ENCODE measurements at places on chromosomes 6 and 20.

GRCh38 chr20:19730706-19731105 lies 27.4 kb upstream of the RIN2 start:
- no peak for DNase-seq

GRCh38 chr20:4453359-4453758 lies 268.4 kb upstream of the PRND start:
- no peak for DNase-seq

DNA sequence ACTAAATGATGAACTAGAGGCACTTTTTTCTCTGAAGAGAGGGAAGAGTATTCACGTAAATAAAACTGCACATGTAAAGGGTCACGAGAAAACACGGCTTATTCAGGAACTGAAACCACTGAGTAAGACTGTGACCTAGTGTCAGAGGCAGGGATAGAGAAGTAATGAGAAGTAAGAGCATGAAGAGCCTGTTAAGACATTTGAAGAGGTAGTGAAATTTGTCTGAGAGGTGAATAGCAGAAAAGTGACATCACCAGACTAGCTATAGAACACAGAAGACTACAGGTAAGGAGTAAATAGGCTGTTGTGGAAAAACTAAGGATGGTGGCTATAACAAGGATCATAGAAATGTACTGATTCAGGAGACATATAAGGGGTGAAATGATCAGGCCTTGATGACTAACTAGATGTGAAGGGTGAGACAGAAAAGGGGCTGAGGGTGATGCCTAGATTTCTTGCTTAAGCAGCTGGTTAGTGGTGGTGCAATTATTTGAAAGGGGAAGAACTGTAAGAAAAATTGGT lies 76.8 kb downstream of the REV3L start:
- DNase-seq: no peak

- DNase-seq: no peak
Measured at GRCh38 chr6:12232339-12232738, 57.8 kb upstream of the EDN1 start.

DNA sequence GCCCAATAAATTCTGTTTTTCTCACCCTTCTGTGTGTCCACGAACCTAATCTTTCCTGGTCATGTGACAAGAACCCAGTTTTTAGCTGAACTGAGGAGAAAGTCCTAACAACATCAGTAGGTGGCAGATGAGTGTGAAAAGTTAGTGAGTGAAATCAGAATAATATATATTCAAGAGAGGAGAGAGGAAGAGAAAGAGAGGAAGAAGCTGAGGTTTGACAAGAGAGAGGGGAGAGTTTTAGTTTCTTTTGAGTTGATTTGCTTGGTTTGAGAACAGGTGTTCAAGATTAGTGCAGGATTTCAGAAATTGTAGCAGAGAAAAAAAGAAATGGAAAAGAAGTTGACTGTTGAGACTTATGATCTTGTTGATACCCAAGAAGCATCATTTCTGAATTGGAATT lies 930.5 kb upstream of the FLRT3 start:
- DNase-seq: no peak

GRCh38 chr6:108118810-108119768 lies 44.5 kb upstream of the OSTM1 start:
- no peak for DNase-seq

DNA sequence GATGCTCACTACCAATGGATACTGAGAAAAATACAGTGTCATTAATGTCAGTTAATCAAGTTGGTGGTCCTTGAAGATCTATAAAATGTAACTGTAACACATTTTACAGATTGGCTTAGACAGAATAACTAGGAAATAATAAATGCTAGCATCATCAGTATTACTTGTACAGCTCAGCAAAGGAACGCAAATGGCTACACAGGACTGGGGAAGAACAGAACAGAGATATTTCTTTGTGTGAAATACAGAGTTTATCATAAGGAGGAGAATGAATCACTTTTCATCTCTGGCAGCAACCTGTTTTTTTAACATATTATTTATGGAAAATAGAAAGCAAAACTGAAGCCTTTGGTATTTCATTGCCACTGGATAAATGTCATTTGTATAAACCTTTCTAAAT lies 8.2 kb upstream of the QKI start:
- DNase-seq: no peak

- DNase-seq: no peak
Measured at GRCh38 chr6:89045011-89045387, 35.6 kb upstream of the PNRC1 start.

DNA sequence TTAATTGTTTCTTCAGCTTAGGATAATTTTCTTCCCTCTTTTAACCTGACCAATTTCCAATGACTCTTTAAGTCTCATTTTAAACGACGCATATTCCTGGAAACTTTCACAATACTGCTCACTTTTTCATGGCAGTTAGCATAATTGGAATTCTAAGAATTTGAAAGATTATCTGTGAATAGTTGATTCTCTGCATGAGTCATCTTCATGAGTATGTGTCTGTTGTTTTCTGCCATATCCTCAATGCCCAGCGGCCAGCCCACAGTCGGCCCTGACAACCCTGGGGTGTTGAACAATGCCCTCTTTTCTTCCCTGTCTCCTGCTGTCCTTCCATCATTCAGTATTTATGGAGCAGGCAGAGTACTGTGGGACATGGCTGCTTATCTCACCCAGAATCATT lies 554.2 kb downstream of the CDH26 start:
- peak; percentile 16 for DNase-seq

- no peak for DNase-seq
Measured at GRCh38 chr6:106165885-106166485, 79.8 kb downstream of the PRDM1 start.

DNA sequence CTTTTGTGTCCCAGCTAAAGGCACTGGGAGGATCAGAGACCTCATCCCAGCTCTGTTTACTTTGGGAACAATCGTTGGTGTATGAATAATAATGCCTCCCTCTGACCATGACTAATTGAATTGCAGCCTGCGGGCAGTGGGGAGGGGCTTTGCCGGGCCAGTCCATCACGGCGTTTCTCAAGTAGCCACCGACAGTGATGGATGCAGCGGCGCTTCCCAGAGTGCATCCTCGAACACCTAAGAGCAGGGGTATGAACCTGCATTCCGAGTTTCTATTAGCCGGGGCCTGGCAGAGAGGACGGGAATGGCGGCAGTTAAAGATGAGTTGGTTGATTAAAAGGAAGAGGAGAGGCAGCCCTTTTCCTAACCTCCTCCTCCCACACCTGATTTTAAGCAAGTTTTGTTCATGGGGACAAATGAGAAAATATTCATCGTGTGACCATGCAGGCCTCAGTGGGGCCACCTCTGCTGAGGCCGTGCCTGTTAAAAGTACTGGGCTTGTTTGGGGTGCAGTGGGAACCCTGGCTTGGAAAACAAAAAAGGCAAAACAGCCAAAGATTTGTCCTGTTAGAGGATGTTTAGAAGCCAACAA lies 154.1 kb downstream of the FOXA2 start:
- no peak for DNase-seq

GRCh38 chr20:38227420-38228360 lies 32.8 kb downstream of the KIAA1755 start:
- no peak for DNase-seq

DNA sequence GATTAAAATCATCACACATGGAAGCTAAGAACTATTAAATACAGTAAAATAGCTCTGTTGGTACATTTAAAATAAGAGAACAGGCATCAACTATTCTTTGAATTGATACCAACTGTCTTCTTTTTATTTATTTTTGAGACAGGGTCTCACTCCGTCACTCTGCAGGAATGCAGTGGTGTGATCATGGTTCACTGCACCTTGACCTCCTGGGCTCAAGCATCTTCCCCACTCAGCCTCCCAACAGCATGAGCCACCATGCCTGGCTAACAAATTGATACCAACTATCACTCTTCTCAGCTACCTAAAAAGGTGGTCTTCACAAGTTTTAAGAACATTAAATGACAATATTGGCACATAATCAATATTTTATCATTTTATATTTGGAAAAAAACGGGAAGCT lies 7.8 kb upstream of the PNISR start:
- no peak for DNase-seq

- DNase-seq: no peak
Measured at GRCh38 chr6:138417493-138418117, 13.6 kb downstream of the HEBP2 start.

- DNase-seq: peak; percentile 18
Measured at GRCh38 chr6:128532827-128533226, 12.4 kb upstream of the PTPRK start.

GRCh38 chr6:34817446-34817845 lies 25.6 kb downstream of the BLTP3A start:
- DNase-seq: no peak

Data from AG08396 (cell line).